ENCODE measurements at places on chromosomes 6 and 20.

GRCh38 chr6:7203939-7204338, 96.2 kb downstream of the RREB1 start:
- DNase-seq = no peak

DNA sequence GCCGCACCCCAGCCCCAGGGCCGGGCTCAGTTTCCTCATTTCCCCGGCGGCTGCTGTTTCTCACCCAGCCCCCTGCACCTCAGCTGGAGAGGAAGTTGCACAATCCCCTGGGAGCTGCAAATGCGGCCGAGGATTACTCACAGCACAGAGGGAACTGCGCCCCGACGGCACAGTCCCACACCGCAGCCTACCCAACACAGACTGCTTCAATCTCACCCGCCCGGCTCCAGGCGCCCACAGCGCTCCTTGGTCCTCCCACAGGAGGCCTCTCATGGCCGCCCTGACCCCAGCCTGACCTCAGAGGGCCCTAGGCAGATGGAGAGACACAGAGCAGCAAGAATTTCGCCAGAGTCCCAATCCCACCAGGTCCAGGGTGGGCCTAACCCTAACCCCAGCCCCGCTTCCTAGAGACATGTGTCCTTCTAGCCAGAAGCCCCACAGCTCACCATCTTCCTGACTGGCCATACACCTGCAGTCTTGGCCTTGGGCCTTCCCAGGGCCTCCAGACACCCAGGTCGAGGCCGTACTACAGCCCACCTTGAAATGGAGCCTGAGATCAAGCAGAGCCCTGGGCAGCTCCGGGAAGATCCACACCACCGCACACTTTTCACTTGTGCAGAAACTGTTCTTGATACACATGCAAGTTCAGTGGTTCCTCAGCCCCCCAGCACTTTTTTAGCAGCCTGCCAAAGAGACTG, 11.7 kb downstream of the TFEB start:
- DNase-seq = no peak

- no peak for DNase-seq
Observed at GRCh38 chr6:111291336-111292259, 191.4 kb downstream of the REV3L start.

DNA sequence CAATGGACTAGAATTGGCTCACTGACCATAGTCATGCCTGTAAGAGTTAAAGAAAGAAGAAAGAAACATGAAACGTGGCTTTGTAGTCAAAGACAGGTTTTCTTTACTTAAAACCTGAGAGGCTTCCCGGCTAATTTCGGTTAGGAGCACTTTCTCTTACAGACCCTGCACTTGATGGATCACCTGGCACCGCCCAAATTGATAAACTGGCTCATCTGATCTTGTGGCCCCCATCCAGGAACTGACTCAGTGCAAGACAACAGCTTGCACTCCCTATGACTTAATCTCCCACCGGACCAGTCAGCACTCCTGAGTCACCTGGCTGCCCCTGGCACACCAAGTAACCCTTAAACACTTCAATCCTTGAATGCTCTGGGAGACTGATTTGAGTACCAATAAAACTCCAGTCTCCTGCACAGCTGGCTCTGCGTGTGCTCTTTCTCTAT, 12.3 kb downstream of the TMEM14B start:
- DNase-seq = no peak

DNA sequence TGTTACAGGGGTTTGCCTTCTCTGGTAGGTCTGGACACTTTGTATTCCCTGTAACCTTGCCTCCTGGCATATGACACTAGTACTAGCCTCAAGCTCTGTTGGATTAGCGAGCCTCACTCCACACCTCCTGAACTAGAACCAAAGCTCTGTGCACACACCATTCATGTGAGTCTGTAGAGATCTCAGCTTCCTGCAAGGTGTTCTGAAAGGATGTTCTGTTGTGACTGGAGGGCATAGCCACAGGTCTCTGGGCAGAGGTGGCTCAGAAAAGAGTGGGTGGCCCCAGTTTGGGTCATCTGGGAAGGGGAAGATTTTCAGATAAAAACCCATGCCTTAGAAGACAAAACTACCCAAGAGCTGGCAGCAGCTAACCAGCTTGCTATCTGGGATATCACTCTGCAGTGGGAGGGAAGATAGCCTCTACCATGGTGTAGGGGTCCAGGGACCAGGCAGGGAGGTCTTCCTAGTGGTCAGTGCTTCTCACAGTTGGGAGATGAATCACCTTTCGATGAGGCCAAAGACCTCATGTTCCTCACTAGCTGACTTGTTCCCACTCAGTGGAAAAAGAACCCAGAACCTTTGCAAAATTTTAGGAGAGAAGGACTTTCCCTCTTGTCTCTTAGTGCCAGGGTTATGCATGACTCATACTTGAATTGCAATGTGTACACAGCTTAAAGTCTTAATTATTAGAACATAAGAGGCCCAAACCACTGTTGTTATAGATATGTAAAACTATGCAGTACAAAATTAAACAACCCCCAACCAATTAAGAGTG, 41.4 kb downstream of the HLA-F start:
- no peak for DNase-seq

DNA sequence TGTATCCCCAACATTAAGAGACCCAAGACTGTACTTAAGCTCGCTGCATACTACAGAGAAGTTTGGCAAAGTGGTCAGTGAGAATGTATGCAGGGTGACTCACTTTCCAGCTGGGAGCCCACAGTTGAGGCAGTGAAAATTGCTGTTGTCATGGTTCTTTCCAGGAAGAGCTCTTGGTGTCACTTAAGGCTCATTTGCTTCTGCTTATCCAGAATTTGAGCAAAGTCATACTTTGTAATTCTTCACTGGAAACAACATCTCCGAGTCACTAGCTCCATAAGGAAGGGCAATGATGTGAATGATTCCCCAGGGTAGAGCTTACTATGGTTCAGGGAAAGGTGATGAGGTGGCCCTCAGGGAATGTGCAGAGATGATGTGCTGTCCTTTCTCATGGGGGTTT, 65.4 kb upstream of the FBXL4 start:
- no peak for DNase-seq

- DNase-seq = no peak
Observed at GRCh38 chr20:32638848-32639247, 34.9 kb downstream of the C20orf203 start.

DNA sequence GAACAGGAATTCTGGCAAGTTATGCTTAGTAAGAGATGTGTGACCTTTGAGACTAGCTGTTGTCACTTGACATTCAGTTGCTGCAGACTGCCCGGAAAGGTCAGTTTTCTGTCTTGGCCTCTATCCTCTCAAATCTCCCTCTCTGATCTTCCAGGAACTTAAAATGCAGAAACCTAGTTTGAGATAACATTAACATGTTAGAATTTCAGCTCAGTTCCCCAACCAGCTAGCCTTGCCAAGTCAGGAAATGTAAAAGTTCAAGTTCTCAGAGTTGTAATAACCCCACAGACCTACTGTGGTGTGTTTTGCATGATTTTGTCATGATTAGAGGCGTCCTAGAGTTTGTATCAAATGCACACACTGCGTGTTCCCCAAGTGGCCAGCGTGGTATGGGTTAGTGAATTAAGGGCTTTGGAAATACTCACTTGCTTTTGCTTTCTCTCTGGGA, 46.6 kb downstream of the DUSP22 start:
- no peak for DNase-seq

- DNase-seq = no peak
Observed at GRCh38 chr20:46905364-46906125, 10.9 kb downstream of the EYA2 start.

- no peak for DNase-seq
Observed at GRCh38 chr20:34131491-34131890, 19.4 kb upstream of the EIF2S2 start.

GRCh38 chr6:53834132-53834531, 39.3 kb downstream of the LRRC1 start:
- no peak for DNase-seq

DNA sequence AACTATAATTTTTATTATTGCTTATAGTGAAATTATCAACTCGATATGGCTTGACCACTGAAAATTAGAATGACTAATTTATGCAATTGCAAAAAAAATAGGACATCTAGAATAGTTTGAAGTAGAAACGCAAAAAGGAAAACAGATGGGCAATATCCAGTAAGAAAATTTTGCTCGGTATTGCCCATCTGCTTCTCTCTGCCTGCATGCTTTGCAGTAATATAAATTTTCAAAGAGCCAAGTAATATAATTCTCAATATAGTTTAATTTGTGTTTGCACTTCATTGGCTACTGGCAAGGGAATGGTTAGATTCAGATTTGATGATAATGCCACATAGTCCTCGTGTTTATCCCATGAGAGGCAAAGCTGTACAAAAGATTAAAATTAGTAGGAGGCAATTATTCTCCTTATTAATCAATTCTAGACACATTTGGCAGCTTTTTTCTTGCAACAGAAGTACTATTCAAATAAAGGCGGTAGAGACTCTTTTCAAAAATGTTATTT, 27.3 kb upstream of the LAMA2 start:
- no peak for DNase-seq

GRCh38 chr6:21198032-21198640, 395.4 kb upstream of the SOX4 start:
- DNase-seq = no peak

GRCh38 chr6:161736781-161737292, 463.0 kb upstream of the AGPAT4 start:
- no peak for DNase-seq

DNA sequence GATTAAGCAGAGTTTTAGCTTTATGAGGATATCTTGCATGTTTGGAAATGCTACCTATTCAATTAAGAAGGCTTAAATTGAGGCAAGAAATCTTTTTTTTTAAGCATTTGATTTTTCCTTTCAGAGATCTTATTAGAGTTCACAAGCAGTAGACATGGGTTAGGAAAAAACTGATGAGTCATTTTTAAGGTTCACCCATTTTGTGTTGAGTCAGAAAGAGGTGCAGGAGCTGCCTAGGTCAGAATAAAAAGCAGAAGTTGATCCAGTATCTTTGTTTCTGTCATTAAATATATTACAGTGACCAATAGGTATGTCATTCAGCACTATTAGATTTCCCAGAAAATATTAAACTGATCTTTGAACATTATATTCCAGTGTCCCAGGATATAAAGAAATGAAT, 306.8 kb downstream of the LMBRD1 start:
- no peak for DNase-seq

- DNase-seq = no peak
Observed at GRCh38 chr6:55778705-55779104, 96.7 kb downstream of the BMP5 start.

DNA sequence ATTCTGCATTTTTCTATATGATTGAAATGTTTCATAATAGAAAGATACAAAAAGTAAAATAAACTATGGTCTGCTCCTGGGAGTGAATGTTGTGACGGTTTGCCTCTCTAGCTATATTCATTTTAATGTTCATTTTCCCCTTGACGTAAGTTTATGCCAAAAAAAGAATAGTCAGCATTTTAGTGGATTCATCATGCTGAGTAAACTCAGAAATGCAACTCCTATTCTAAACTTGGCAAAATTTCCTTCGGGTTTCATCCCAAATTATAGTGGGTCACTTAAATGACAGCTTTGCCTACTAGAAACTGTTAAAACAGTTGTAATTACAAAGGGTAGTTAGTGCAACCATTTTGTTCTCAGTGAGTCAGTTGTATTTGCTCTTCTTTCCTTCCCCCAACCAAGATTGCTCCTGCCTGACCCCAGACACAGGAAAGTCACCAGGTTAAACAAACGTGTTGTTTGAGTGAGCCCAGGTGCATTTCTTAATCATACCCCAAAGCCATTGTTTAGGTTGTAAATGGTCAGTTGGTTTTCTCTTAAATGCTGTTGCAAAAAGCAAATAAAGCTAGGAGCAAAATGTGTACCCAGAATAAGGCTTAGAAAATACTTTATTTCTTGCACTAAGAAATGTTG, 482.3 kb upstream of the SOX4 start:
- DNase-seq = no peak

DNA sequence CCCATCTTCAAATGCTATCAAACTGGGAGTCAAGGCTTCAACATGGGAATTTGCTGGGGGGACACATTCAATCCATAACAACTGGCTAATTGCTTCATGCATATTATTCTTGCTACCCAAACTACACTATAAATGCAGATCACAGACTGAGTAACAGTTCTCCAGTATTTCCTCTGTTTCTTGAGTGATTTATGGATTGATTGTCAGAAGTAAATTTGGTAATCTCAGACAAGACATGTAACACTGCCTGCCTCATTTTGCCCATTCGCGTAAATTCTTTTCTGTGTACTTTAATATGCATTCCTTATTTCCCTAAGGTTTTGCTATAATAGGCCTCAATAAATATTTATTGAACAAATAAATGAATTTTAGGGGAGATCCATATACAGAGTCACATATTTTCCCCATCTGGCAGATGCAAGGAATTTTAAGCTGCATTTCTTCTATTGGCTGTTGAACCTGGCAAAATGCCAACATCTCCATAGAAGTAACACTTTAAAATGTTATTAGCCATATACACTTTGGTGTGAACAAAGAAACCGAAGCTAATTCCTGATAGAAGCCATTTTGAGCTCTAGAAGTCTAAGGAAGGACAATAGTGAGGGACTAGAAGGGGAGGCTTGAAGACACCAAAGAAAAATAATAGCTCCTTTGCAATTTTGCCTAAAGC, 98.2 kb downstream of the QRSL1 start:
- DNase-seq = no peak

DNA sequence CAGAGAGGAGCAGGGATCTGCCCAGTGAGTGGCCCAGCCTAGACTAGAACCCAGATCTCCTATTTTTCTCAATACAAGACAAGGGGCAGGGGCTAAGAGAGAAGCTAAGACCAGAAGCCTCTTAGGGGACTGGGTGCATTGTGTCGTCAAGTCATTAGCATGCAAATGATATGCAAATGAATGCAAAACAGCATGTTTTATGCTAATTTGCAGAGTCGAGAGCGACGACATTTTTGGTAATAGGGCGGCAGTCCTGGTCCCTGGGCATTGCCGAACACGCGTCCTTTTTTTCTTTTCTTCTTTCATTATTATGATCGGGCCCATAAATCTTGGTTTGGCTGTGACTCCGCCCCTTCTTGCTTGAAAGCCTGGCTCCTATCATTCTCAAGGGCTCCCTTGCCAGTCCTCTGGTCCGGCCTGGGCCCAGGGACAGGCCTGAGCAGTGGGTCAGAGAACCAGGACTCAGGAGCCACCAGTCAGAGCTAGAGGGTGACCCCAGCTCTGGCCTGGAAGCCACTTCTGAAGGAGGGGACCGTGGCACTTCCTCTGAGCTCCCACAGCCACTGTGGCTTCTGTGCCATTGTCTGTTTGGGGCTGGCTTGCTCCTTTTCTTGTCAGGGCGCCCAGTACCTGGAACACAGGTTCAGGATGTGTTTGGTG, 32.0 kb upstream of the SCRT2 start:
- no peak for DNase-seq

DNA sequence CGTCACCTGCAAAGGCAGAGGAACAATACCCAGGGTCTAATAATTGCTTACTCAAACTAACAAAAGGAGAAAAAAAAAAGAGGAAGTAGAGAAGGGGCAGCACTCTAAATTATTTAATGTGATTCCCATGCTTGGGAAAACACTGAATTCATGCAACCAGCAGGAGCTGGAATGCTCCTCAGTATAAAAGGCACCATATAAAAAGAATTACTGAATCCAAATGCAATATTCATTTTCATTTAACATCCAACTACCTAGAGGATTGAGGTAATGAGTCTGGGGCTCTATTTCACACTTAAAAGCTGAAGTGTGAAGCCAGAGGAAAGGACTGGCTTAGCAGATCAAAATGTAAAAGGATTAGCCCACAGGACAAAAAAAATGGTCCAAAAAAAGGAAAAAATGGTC, 8.7 kb downstream of the B4GALT5 start:
- no peak for DNase-seq

- DNase-seq = no peak
Observed at GRCh38 chr6:77383026-77383425, 80.3 kb downstream of the HTR1B start.
